ENCODE measurements at places on chromosomes 4 and X.

- DNase-seq, result no peak
Observed at GRCh38 chr4:22253431-22253830, 262.4 kb downstream of the ADGRA3 start.

DNA sequence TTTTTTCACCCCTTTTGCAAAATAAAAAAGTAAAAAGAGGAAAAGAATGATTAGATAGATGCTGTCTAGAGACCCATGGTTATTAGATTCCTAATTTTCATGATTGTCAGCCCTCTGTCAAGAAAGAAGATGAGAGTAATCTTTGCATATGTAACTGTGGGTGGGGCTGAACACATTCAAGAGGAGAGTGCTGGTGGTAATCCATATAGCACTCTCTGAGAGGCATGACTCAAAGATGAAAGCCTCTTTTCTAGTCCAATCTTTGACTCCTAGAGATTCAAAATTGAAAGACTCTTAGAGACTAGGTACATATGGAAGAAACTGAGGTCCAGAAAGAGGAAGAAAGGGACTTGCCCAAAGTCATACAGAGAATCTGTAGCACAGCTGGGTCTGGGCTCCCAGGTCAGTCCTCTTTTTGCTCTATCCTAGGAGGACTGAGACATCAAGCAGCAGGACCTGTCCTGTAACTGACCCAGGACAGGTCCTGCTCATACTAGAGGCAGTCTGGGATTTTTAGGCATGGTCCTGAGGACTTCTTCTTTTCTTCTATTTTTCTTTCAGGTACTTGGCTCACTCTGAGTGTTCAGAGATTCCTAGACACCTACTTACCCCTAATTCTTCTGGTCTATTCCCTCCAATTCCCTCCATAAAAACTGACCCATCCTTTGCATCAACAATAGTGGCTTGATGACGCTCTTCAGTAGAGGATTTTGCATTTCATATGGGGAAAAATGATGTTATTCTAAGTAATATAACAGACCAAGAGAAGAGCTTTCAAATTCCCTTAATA, 23.8 kb downstream of the VSIG4 start:
- DNase-seq, result no peak

DNA sequence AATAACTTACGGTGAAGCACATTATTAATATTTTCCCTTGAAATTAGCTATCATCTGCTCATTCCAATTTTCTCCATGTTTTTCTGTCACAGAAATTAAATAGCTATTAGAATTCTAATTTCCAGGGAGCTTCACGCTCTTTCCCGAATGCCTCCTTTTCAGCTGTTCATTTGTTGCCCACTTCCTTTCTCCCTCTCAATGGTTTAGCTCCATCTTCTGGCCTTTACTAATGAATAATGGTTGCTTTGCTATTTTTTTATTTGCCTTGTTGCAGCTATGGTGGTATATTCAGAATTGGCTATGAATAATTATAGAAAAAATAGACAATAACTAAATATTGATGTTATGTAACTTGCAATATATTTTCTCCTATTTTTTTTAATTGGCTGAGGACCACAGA, 70.5 kb downstream of the GRIA2 start:
- no peak for DNase-seq

DNA sequence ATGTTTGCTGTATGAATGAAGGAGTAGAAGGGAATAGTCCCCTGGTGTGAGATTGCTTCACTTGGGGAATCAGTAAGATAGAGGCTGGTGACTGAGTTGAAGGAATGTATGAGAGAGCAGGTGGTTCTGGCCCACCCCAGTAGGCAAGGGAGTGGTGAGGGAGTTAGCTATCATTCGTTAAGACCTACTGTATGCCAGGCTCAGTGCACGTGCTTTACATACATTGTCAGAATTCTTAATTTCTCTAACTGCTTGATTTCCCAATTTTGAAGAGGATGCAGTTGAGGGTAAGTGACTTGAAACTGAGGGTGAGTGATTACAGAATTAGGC, 700 bp downstream of the VMA21 start:
- no peak for DNase-seq

DNA sequence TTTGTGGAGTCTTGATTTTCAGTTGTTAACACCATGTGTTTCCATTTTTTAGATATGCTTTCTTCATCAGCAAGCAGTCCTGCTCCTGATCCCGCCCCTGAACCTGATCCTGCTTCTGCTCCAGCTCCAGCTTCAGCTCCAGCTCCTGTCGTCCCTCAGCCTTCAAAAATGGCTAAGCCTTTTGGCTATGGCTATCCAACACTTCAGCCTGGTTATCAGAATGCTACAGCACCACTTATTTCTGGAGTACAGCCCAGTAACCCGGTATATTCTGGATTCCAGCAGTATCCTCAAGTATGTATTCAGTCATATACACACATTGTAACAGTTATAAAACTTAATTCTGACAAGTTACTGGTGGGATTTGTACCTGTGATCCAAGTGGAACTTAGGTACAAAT, 60.9 kb downstream of the SEC24B start:
- no peak for DNase-seq

Measured in aorta (tissue), 5 donors.